Stimulated activated CD8-positive, alpha-beta memory T cell treated with anti-CD3 and anti-CD28 coated beads, Interleukin-12 subunit alpha, Interleukin-12 subunit beta, amount 100 ng/mL, for 1 hour (primary cell): ENCODE measurements at places on chromosomes 3 and 15.

DNA sequence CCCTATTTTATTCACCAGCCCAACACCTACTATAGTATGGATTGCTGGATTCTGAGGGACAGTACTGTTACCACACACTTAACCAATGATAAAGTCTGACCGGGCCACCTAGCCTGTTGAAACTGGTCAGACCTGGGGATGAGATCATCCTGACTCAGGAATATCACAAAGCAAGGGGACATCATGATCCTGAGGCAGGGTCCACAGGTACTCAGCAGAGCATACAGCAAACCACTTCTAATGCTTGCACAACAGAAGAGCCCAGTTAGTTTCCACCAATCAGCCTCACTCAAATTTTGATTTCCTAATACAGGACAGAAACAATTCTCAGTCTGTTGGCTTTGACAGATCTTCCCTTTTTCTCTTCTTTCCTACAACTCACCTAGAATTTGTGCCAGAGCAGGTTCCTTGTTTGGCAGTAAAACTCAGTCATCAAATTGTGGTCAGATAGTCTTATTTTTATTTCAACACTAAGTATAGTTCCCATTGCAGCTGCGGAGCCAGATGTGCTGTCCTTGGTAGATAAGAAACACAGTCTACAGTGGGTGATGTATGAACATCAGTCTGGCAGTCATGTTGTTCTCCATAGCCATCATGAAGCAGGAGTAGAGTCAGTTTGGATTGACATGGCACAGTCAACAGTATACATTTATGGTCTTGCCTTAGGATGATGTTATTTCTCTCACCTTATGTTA, 90.1 kb upstream of the PRR23C start:
- no peak for DNase-seq

DNA sequence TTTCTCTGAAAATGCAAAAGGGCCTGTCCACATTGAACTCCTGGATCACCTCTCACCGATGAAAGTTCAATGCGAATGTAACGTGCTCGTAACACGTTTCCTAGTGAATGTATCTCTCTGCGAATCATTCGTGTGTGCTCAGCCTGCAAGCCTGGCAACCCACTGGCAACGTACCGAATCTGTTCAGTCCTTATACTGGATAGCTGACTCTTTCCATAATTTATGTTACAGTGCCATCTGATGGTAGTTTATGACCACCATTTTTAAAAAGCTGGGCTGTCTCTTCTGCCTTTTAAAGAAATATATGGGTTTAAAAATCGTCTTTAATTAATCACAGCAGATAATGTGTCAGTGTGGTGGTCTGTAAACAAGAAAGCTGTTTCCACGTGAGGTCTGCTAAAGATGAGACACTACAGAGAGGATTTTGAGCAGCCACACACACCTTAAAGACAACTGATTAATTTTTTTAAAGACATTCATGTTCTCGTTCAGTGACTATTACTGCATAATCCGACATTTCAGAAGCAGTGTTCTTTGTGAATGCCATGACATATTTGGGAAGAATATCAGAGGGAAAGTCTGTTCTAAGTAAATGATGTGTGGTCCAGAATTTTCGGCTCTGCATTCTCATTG, 69.4 kb upstream of the FOXP1 start:
- no peak for DNase-seq

DNA sequence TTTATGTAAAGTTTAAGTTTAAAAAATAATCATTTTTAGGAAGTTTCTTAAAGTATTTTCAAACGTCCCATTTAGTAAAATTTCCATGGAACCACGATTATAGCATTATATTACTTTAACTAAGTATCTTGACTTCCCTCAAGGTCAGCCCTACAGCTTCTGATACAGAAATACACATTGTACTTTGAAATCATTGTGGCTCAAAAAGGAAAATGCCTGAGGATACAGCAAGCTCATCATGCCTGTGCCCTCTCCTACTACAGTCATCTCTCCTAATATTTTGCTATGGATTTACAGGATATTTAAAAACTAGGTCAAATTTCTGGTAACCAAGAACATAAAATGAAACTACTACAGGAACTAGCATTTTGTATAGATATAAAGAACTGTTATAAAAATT, 51.8 kb downstream of the GBE1 start:
- DNase-seq: no peak

DNA sequence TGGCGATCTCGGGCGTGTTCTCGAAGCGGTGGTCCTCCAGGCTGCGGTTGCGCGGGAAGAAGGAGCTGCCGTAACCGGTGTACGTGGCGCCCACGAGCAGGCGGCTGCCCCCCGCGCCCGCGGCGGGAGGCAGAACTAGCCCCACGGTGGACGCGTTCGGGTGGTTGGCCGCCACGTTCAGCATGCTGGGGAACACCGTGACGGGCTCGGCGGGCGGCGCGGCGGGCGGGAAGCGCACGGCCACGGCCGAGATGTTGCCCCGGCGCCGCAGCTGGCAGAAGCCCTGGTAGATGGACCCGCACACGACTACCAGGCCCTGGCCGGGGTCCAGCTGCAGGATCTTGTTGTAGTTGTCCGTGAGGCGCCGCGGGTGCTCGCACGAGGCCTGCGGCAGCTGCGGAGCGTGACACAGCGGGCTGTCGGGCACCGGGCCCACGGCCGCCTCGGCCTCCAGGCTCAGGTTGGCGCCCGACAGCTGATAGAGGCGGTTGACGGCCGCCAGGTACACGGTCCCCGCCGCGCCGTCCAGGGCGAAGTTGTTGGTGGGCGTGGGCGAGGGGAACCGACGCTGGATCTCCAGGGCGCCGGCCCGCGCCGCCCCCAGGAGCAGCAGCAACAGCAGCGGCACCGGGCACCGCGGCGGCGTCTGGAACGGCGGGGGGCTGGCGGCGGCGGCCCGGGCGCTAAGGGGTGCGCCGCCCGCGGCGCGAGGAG, 397 bp downstream of the PLXND1 start:
- no peak for DNase-seq

DNA sequence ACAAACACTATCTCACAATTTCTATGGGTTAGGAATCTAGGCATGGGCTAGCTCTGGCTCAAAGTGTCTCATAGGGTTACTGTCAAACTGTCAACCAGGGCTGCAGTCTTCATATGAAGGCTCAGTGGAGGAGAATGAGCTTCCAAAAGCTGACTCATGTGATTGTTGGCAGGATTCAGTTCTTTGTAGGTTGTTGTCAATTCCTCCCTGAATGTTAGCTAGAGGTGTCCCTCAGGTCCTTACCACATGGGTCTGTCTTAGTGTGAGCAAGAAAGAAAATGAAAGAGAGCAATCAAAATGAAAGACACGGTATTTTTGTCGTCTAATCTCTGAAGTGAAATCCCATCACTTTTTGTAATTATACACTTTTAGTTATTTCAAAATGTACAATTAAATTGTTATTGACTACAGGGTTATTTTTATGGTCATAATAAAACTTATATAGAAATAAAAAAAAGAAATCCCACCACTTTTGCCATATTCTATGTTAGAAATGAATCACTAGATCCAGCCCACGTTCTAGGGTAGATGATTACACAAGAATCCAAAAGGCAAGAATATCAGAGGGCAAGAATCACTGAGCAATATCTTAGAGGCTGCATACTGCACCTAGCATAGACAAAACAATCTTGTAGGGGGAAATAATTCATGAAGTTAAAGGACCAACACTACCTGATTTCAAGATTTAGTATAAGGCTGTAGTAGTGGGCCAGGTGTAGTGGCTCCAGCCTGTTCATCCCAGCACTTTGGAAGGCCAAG, 8.4 kb downstream of the ACSBG1 start:
- no peak for DNase-seq

GRCh38 chr15:22257047-22258008, 177.0 kb downstream of the OR4M2 start:
- DNase-seq: no peak

DNA sequence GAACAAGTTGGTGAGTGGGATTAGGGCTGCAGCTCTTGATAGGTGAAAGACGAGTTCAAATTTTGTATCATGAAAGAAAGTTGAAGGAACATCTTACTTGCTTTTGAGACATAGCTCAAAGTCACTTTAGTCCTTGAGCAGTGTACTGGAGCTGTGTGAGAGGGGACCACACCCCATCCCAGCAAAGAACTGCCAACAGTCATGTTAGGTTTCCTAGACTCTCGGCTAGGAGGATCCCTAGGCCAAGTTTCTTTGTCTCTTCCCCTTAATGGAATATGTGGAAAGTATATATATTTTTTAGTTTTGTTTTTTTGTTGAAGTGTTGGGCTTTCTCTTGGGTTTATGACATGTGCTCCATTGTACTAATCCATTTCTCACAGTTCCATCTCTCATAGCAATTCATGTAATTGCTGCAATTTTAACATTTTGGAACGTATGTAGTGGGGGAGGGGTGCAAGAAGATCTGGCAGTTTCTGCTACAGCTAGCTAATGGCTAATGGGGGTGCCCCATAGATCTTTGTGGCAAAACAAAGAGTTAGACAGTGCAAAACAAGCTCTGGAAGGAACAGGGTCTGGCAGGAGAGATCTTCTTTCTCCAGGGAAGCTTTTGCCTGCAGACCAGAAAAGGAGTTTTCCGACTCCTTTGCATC, 25.1 kb downstream of the TLNRD1 start:
- DNase-seq: no peak

- DNase-seq: no peak
Measured at GRCh38 chr3:148791920-148792319, 35.7 kb upstream of the CPB1 start.

DNA sequence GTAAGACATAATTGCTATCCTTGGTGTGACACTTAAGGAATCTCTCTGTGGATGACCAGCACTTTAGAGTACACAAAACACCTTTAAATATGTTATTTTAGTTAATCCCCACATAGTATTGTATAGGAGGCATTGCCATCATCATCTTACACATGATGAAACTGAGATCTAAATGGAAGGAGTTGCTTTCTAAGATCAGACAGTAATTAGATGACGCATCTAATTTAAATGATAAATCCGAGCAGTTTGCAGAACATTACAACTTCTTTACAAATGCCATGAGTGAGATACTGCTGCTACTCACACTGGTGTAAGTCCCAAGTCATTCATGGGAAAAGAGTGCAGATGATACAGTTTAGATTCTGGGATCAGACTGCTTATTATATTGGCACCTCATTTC, 431.9 kb downstream of the MFSD1 start:
- DNase-seq: no peak

DNA sequence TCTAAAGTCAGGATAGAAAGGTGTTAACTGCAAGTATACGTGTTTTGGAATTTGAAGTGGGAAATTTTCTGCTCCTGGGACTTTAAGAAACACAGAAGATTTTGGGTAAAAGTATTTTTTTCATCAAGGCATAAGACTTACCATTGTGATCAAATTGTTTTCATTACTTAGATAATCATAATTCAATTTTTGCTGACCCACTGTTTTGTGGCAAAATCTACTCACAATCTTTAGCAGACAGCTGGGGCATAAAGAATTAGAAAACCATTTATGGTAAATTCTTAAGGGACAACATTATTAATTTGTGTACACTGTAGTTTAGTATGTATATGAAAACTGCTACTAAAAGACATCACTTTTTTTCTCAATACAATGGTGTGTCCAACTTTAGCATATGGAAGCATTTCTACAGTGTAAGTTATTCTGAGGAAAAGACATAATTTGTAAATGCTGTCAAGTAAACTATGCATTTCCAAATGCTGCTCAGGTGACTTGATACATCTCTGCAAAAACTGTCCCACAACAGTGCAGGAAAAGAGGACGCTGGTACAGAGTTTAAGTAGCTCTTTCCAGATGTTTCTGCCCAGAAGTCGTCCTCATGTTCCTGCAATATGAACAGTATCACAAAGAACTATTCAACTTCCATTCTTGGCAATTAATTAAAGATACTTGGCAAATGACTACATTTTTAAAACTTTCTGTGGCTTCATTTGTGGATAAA, 52.3 kb downstream of the THSD4 start:
- DNase-seq: no peak

GRCh38 chr15:31471731-31472430, 145.2 kb downstream of the KLF13 start:
- DNase-seq: no peak

GRCh38 chr3:190886945-190887344, 24.5 kb upstream of the GMNC start:
- DNase-seq: no peak

DNA sequence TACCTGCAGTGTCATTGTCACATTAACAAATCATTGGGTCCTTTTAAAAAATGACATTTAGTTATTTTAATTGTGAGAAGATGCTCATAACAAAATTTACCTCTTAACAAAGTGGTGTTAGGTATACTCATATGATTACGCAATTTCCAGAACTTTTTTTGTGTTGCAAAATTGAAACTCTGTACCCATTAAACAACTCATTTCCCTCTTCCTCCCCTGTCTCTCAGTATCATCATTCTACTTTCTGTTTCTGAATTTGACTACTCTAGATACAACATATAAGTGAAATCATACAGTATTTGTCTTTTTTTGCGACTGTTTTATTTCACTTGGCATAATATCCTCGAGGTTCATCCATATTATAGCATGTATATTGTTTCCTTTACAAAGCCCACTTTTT, 58.7 kb upstream of the CHST2 start:
- DNase-seq: no peak

DNA sequence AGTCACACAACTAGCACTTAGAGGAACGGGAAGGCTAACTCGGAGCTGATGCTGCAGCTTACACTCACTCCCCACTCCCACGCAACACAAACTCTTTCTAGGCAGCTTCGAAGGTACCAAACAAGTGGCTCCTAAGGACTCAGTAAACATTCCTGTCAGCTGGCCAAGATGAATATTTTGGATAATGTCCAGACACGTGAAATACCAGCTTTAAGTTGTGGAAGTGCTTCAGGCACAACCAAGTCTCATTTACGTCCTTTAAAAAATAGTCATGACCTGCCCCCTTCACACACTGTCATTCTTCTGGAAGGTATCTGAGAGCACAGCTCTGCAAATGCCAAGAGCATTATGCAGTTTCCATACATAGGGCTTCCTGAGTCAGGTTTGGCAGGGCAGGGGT, 1005.9 kb upstream of the CFAP20DC start:
- no peak for DNase-seq

DNA sequence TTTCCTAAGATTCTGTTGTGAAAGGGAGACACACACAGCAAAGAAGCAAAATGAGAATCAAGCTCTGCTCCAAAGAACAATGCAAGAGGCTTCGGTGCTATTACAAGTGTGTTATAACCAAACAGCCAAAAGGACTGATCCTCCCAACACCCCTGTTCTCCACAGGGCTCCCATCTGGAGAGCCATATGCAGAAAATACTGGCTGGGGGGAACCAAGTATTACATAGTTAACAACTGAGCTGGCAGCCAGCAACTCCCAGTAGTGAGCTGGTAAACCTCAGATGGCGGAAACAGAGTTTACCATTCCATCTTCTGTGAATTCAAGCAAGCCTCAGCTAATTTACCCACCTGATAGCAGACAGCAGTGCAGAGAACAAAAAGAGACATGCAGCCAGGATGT, 156.4 kb downstream of the NTRK3 start:
- no peak for DNase-seq

GRCh38 chr3:129592381-129593131, 13.9 kb downstream of the PLXND1 start:
- no peak for DNase-seq
